ENCODE measurements at places on chromosomes 2 and 18.

- DNase-seq: no peak
Observed at GRCh38 chr18:5518899-5519371, 24.9 kb downstream of the EPB41L3 start.

GRCh38 chr2:47903781-47904490, 2.4 kb downstream of the FBXO11 start:
- no peak for DNase-seq

DNA sequence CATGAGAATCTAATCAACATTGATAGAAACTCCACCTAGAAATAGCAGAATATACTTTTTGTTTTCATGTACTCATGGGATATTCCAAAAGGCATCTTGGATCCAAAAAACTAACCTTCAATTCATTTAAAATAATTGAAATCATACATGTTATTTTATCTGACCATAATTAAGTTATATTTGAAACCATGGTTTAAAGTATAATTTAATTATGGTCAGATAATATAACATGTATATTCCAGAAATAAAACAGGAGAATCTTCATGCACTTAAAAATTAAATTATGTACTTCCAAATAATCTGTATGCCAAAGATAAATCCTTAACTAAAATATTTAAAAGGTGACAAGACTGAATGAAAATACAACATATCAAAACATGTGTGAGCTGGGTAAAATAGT, 651.3 kb upstream of the LINC00305 start:
- no peak for DNase-seq

DNA sequence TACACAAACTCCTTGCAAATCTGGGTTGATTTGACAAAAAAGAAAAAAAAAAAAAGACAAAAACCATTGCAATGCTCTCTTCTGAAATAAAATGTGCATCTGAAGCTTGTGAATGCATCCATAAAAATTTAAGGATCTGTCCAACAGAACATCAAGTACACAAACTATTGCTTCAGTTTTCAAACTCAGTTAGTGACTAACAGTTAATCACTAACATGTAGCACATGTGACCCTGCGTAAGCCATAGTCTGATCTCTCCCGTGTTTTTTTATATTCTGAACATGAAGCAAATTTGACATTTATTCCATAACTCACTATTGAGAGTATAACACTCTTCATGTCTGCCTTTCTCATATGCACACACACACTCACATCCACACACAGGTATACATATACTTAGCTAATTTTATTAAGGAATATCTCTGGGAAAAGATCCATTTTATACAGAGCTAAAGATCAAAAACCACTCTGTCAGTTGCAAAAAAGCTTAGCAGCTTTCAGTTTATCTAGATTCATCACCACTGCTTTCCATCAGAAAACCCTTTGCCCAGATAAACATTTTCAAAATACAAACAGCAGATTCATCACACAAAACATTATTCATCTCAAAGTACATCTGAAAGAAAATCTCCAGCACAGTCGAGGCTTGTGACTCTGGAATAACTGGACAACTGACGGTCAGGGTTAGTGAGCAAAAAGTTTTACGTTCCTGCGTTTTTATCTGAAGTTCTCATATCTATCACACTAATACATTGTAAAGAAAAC, 1000.4 kb upstream of the ACVR2A start:
- no peak for DNase-seq

GRCh38 chr18:63953811-63954210, 4.7 kb downstream of the HMSD start:
- DNase-seq: no peak

- DNase-seq: no peak
Observed at GRCh38 chr2:159895258-159896065, 97.5 kb upstream of the CD302 start.

DNA sequence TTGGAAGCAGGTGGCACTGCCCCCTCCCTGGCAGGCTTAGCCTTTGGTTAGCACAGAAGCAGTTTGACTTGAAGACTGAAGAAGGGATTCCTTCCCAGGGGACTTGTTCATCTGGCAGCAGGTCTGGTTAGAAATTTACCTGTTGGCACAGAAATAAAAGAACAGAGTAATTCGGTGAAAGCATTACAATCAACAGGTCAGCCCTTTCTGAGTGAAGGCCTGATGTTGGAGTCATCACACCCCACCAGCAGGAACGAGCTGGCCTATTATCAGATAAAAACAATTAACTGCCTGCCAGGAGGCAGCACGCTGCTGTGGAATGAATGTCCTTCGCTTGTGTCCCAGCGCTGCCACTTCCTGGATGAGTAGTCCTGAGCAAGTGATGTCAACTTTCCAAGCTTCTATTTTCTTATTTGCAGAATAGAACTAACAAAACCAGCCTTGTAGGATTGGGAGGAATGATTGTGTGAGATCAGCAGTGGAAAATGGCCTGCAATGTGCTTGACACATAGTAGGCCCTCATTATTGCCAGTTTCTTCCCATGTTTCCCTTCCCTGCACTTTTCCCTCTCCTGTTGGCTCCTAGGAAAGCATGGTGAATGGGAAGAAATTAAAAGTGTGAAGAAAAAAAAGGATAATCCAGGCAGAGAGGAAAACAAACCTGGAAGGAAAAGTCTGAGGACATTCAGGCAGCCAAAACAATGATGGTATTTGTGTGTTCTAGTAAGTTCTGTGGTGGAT, 29.0 kb downstream of the LGALSL start:
- DNase-seq: no peak

GRCh38 chr2:178531168-178531567, 50.9 kb downstream of the PLEKHA3 start:
- DNase-seq: no peak
